Activated gamma-delta T cell (primary cell): ENCODE measurements at places on chromosomes 1 and 21.
A peak's percentile ranks its signal among the peaks of the same experiment; 100 is the strongest.

DNA sequence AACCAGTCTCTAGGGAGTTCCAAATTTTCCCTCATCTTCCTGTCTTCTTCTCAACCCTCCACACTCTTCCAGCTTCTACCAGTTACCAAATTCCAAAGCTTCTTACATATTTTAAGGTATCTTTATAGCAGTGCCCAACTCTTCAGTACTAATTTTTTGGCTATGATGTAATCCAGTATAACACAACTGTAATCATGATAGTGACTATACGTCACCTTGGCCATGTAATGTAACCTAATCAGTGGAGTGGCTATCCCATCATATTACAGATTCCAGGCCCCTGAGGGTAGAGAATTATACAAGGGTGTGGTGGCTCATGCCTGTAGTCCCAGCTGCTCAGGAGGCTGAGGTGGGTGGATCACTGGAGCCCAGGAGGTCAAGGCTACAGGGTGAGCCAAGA is 143.2 kb downstream of the CLEC20A start:
- no peak for DNase-seq

DNA sequence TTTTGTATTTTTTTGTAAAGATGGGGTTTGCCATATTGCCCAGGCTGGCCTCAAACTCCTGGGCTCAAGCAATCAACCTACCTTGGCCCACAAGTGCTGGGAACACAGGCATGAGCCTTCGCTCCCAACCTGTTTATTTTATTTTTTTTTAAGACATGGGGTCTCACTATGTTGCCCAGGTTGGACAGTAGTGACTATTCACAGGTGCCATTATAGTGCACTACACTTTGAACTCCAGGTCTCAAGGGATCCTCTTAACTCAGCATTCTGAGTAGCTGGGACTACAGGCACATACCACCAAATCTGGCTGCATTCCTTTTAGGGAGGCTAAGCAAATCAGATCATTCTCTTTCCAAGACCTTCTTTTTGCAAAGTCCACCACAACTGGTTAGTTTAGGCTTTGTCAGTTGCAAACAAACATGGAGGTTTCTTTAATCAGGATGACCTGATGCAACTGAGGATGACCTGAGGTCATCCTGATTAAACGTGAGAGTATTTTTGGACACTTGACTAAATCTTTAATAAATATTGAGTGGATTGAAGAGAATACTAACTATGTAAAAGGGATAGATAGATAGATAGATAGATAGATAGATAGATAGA is 30.0 kb upstream of the RALGPS2 start:
- no peak for DNase-seq

DNA sequence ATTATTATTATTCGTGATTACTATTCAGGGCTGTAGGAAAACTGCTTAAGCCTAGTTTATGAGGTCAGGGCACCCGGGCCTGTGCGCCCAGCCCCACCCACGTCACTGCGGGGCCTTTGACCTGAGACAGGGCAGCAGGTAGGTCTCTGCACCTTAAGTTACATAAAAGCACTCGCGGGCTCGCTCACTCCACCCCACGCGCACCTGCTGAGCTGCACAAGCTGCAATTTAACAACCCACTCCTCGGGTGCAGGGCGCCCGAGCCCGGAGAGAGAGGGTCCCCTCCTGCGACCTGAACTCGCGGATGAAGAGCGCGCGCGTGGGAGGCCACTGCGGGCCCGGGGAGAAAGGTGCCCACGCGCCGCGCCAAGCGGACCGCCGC is 477 bp downstream of the ICMT start:
- no peak for DNase-seq

DNA sequence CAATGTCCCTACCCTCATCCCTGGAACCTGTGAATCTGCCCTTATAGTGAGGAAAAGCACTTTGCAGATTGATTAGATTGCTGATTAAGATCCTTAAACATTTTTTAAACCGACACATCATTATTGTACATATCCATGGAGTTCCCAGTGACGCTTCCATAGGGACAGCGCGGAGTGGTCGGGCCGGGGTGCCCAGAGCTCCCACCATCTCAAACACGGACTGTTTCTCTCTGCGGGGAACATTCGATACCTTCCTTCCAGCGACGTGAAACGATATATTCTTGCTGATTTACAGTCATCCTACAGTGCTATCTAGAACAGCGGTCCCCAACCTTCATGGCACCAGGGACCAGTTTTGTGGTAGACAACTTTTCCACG is 4.0 kb downstream of the KRTAP10-12 start:
- DNase-seq = no peak

DNA sequence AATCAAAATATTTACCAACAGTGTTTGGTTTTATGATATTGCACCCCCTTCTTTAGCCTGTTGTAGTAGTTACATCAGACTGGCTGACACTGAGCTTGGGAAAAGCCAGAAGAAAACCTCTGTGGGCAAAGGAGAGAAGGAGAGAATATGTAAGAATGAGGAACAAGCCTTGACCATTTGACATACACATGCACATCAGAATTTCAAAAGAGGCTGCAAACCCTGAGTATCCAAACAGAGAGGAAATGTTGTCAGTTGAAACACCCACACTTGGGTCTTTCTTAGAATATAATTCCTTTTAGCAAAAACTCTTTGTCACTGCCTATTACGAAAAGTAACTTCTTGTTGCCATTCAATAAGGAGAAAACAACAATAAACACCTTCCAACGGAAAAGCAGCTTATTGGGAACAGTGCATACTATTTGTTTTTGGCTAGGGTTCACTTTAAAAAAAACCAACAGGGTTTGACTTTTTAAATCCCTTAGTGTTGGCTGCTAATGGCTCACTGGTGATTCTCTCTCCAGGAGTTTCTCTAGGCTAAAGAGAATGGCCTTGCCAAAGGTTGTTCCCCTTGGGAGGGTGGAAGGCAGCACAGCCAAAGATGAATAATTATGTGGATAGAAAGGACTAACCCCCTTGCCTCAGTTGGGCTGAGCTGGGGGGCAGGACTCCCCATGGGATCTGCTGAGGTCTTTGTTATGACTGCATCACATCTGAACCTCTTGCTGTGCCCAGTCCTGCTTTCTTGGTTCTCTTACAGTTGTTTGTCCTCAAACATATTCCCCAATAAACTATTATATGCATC is 48.9 kb downstream of the GORAB start:
- no peak for DNase-seq

- DNase-seq = peak; percentile 28
Measured at GRCh38 chr1:11337580-11338073, 64.6 kb downstream of the UBIAD1 start.

GRCh38 chr21:35398346-35398982 is 349.4 kb upstream of the RUNX1 start:
- no peak for DNase-seq

GRCh38 chr21:40164905-40165772 is 297.9 kb downstream of the PCP4 start:
- no peak for DNase-seq

DNA sequence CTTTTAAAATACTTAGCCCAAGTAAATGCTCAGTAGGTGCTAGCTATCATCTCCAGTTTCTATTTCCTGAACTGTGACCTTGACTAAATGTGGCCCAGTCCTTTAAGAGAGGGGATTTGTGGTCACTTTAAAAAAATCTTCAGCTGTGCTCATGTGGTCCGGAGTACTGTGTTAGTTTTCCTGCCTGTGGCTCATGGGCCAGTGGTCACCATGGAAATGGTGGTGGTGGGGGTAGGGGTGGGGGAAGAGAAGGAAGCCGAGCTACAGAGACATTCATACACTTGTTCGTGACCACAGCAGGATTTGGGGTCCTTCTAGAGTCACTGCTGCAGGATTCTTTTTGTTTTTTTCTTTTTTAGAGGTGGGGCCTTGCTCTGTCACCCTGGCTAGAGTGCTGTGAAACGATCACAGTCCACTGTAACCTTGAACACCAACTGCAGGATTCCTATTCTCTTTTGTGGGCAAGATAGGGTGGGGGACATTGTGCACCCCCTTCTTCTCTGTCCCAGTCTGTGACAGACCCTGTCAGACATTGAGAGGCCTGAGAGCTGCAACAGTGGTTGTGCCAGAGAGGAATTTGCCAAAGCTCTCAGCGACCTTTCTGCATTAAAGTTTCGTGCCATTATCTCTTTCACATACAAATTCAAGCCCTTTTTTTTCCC is 25.8 kb downstream of the KIF26B start:
- no peak for DNase-seq

DNA sequence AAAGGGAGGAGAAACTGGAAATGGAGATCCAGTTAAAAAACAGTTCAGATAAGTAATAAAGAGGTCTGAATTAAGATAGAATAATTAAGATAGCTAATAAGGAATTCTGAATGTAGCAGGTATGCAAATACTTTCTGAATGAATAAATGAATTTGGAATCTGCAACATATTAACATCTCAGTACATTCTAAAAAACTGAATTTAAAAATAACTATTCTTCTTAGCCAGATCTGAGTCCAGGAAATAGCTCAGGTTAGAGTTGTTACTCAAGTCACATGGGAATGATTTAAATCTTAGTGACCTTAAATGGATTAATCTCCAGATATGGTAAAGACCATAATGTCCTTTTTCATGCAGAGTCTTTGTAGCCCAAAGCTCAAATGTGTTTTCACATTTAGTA is 51.2 kb downstream of the EYA3 start:
- DNase-seq = no peak

- no peak for DNase-seq
Measured at GRCh38 chr1:173749137-173749536, 34.4 kb downstream of the KLHL20 start.

DNA sequence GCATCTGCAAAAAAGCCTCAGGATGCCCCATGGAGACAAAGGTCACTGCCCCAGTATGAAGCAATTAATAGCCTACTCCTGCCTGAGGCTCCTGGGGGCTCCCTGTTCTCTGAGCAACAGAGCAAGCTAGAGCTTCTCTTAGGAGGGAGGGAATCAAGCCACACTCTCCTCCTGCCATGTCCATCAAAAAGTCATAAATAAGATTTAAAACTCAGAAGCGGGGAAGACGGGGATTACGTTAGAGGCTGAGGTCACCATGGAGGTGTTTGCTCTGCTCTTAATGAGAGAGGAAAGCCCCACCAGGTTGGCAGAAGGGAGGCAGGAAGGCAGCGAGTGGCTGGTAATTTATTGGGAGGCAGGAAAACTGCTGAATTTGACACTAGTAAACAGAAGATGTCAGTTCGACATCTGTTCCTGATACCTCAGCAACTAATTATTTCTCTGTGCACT is 98.4 kb upstream of the TNR start:
- no peak for DNase-seq

GRCh38 chr1:182629499-182630096 is 25.4 kb upstream of the RGS16 start:
- no peak for DNase-seq

DNA sequence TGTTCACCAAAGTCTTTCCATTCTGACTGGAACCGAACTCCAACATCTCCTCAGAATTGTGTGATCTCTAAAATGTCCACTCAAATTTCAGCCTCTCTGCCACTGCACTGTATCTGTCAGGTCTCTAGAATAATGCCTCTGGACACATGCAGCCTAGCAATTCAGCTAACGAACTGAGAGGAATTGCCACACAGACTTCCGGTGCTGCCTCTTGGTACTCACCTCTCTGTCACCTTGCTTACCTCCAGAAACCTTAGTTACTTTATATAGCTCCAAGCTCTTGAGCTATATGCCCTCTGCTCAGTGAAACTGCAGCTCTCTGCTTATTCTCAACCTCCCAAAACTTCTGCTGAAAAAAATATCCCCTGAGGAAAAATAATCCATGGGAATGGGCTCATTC is 2.7 kb upstream of the CHRM3 start:
- DNase-seq = no peak

DNA sequence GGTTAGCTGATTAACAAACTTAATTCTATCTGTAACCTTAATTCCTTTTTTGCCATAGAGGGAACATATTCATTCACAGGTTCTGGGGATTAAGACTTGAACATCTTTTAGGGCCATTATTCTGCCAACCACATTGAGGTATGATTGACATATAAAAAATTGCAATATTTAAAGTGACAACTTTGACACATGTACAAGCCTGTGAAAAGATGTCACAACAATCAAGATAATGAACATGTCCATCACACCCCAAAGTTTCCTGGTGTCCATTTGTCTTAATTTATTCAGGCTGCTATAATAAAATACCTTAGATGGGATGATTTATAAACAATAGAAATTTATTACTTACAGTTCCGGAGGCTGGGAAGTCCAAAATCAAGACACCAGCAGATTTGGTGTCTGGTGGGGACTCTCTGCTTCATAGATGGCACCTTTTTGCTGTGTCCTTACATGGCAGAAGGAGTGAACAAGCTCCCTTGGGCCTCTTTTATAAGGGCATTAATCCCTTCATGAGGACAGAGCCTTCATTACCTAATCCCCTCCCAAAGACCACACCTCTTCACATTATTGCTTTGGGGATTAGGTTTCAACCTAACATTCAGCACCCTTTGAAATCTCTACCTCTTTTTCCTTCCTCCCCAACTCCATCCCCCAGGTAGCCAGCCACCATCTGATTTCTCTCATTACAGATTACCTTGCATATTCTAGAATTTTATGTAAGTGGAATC is 33.0 kb upstream of the TP53BP2 start:
- DNase-seq = no peak

- no peak for DNase-seq
Measured at GRCh38 chr1:204989266-204990058, 53.5 kb upstream of the CNTN2 start.

GRCh38 chr1:9008236-9008635 is 18.0 kb downstream of the SLC2A7 start:
- no peak for DNase-seq

- no peak for DNase-seq
Measured at GRCh38 chr1:155006601-155007101, 4.0 kb downstream of the ZBTB7B start.

DNA sequence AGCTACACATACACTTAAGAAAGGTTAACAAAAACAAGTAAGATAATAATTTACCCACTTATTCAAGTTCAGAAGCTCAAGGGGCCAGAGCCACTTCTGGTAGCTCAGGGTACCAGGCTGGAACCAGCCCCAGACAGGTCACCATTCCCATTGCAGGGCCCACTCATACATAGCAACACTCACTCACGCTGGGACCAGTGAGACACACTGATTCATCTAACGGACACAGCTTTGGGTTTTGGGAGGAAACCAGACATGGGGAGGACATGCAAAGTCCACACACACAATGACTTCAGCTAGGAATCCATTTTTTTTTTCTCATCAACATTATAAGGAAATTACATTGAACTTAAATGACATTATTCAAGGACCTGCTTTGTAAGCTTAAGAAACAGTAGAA is 169.1 kb downstream of the ZC3H11B start:
- no peak for DNase-seq

- DNase-seq = no peak
Measured at GRCh38 chr1:172764378-172764777, 105.5 kb downstream of the FASLG start.

DNA sequence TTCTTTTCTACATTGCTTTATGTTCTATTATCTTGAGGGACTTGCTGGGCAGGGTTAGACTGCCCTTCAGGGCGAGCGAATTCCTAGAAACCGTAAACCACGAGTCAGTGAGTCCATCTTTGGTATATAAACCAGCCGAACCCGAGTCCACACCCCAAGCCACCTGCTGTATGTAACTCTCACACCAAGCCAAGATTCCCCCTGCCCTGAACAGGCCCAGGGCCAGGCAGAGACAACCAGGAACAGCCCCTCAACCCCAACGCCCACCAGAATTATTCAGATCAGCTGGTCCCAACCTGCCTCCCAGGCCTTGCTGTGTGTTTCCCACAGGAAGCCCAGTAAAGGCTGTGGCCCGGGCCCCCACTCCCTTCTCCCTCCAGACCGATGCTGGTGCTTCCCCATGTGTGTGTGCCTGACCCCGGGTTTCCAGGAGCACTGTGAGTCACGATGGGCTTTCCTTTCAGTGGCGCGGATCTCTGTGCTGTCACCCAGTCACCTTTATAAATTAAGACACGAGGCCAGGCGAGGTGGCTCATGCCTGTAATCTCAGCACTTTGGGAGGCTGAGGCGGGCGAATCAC is 17.1 kb downstream of the KIF17 start:
- no peak for DNase-seq
